Aorta (tissue), 5 donors: ENCODE measurements at places on chromosomes 1 and 21. TPM values are rescaled to one million over a fixed set of nuclear protein-coding genes. Genes with fewer than 3 reads are reported as not detected.

The PARS2 gene
- 3.0 TPM for total RNA-seq

The TMPRSS15 gene
- total RNA-seq = not detected

The BMP8B gene
- total RNA-seq = 0.81 TPM

The FUCA1 gene
- 26.0 TPM for total RNA-seq

The RNU1-4 gene
- total RNA-seq = 7,231 TPM

The ETV3L gene
- not detected for total RNA-seq

The SIPA1L2 gene
- 27.6 TPM for total RNA-seq

The PIGM gene
- 5.3 TPM for total RNA-seq

The RHOU gene
- 32.5 TPM for total RNA-seq

The CROCC gene
- 18.6 TPM for total RNA-seq

The PLOD1 gene
- total RNA-seq = 80.2 TPM

The SPRR5 gene
- not detected for total RNA-seq

The CD48 gene
- total RNA-seq = 3.6 TPM

The OR2T11 gene
- not detected for total RNA-seq

The CASZ1 gene
- 39.0 TPM for total RNA-seq

The GRIK1 gene
- not detected for total RNA-seq

The LORICRIN gene
- total RNA-seq = not detected
